Mucosa of descending colon (tissue), 3 donors: ENCODE measurements at places on chromosomes 13 and 19. TPM values are rescaled to one million over a fixed set of nuclear protein-coding genes. Genes with fewer than 3 reads are reported as not detected.

The SELENOV gene
- not detected for total RNA-seq

The DAND5 gene
- 0.34 TPM for total RNA-seq

The PLPP2 gene
- 75.4 TPM for total RNA-seq

The CCDC194 gene
- 0.53 TPM for total RNA-seq

The WDR62 gene
- total RNA-seq = 1.9 TPM
